ENCODE measurements at places on chromosomes 7 and 10.
A peak's percentile ranks its signal among the peaks of the same experiment; 100 is the strongest.

DNA sequence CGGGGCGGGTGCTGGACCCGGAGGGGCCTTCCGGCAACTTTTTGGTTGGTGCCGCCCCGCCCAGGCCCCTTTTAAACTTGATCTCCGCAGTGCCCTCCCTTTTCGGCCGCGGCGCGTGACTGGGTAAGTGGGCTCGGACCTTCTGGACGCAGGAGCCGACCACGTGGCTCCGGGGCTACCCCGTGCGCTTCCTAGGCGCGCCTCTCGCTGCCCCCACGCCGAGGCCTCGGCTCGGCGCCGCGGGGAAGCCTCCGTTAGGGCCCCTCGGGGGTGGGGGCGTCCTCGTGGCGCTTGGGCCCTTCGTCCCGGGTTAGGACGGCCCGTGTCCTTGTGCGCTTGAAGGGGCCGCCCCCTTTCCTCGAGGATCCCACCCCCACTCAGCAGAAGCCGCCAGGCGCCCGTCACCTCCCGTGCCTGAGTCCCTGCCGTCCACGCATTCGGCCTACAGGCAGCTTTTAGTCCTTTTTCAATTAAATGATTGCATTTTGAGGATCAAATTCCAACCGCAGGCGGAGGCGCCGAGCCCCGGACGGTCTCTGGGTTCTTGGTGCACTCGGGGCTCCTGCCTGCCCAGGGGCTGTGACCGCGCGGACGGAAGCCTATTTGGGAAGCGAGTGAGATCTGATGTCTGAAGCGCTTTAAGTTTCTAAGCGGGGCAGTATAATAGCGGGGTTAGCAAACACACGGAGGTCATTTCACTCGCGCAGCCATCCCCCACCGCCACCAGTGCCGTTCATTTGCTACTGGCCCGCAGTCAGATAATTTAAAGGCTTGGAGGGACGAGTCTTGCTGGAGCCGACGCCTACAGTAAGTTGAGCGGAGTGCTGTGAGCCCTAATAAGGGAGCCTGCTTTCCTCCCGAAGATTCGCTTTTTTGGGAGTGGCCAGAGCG lies 31.8 kb upstream of the TOMM7 start:
- DNase-seq = no peak

DNA sequence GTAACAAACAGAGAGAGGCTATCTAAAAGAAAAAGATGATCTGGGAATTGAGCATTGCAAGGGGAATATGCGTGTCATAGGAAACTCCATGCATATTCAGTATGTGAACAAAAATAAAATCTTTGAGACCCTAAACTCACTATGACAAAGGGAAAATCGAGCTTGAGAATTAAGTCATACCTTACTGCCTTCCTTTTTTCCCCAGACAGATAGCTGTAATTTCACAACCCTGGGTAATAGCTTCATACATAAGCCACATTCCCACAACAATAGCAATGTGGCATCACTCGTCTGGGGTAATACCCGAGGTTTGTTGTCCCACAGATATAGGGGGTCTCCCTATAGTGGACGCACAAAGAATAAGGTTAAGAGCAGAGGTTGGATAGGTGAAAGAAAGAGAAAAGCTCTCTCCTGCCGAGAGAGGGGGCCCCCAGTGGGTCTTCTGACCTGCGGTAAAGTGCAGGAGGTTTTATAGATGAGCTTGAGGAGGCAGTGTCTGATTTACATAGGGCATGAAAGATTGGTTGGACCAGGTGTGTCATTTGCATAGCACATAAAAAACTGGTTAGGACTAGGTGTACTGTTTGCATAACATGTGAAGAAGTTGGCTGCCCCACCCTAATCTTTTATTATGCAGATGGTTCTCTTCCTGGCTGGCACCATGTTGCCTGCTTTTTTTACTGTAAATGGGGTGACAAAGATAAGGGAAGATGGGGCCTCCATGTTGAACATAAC lies 11.6 kb downstream of the CYP3A43 start:
- DNase-seq = peak; percentile 4

DNA sequence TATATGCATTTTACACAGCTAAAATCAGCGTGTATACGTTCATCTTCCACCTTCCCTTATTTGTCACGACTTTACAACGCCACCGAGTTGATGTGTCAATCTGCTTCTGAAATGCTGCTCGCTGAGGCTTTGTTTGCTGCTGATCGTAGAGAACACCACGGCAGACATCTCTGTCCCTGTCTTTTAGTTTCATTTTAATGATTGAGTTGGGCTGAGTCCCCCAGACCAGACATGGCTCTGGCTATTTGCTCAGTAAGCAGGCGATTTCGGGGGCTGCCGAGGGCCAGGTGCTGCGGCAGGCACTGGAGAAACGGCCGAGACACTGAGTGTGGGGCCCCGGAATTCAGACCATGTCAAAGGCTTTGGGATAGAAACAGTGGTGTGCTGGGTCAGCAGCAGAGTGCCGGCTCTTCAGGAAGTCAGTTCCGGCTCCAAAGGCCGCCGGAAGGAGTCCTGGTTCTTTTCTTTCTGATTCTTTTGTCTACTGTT lies 5.0 kb downstream of the LRRC27 start:
- no peak for DNase-seq

- DNase-seq = no peak
Measured at GRCh38 chr7:92242972-92243371, 2.7 kb downstream of the KRIT1 start.

DNA sequence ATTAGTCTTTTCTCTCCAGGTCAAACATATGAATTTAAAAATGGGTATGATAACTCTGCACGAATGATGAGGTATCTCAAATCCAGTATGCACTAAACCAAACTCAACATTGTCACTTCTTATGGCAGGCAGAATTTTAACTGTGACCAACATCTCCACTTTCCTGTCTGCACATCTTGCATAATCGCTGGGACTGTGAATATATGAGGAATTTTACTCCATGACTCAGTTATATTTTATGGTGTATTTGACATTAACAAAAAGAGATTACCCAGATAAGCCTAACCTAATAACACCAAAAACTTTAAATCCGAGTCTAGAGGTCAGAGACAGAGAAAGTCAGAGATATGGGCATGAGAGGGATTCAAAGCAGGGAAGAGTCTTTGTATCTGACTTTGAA lies 454.5 kb upstream of the SEMA3D start:
- DNase-seq = no peak

DNA sequence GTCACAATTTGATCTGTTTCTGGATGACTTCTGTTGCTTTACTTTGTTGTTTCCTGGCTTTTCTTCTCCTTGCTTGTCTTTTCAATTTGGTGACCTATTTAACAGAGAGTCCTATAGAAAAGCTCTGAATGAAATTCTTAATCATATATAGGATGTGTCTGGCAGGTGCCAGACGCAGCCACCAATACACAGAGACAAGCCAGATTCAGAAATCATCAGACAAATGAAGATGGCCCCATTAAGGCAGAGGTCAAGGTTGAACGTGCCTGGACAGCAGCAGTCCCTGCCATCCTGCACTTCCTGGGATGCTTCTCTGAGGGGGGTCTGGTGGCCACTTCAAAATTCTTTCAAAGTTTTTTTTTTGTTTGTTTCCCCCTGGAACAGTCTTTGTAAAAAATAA lies 846.7 kb upstream of the COBL start:
- DNase-seq = no peak

GRCh38 chr7:55085511-55086412 lies 66.9 kb downstream of the EGFR start:
- no peak for DNase-seq

DNA sequence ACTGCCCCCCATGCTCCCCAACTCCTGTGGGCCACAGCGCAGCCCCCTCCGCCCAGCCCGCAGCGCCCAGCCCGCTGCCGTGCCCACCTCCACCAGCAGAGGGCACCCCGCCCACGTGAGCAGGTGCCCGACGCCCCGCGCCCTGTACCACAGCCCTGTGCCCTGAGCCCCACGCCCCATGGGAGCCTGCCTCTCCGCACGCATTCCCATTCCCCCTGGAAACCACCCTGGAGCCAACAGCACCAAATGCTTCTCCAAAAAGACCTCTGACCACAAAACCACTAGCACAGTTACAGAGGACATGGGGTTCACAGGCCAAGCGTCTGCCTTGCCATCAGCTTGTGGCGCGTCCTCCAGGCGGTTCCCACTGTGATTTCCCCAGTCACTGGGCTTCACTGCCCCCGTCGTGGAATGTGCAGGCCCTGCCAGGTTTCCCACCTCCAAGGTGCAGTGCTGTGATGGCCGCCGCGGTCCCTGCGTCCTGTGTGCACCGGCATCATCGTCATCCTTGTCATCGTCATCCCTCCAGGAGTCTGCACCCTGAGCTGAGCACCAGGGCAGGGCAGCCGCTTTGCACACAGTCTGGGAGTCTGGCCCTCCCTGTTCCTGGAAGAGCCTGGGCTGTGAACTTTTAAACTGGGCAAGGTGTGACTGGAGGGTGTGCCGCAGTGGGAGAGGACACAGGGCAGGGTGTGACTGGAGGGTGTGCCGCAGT lies 61.7 kb downstream of the PWWP2B start:
- DNase-seq = no peak

Data from DMS79 (cell line).